ENCODE measurements at places on chromosomes 11 and 22.

DNA sequence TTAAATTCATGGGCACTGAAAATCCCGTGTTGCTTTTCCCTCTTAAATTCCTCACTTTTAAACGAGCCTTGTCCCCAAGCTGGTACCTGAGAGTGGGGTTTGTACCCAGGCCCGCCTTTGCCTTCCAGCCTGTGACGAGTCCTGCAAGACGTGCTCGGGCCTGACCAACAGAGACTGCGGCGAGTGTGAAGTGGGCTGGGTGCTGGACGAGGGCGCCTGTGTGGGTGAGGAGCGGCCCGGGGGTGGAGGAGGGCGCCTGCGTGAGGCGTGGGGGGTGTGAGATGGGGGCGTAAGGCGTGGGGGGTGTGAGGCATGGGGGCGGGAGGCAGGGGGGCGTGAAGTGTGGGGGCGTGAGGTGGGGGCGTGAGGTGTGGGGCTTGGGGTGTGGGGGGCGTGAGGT, 4.0 kb downstream of the CRELD2 start:
- DNase-seq = no peak

- peak; percentile 52 for DNase-seq
Observed at GRCh38 chr11:72240461-72241290, 3.3 kb downstream of the PHOX2A start.

DNA sequence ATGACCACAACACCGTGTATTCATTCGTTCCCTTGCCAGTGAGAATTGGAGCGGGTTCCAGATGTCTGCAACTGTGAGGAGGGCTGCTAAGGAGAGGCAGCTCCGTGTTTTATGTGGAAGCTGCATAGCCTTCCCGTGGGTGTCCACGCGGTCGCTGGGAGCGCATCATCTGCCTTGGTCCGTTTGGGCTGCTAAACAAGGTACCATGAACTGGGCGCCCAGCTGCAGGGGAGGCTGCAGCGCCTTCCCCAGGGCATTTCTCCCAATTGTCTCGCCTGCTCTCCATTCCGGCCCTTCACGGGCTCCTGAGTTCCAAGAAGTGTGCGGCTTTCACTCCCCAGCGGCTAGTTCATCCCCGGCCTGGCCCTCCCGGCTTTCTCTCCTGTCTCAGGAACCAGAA, 1446.4 kb downstream of the TBC1D22A start:
- DNase-seq = no peak

DNA sequence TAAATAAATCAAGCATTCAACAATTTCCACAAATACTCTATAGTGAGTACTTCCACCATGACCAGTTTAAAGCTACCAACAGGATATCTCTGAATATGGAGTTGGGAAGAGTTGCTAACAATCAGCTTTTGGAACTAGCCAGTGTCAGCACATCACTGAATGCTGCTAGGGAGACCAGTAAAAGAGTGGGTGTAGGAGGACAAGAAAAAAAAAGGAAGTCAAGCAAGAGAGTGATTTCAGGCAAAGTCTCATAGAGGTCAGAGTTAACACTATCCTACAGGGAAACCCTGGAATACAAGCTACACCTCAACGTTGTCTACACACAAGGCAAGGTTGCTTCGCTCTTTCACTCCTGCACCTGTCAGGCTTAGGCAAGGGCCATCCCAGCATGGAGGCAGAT, 24.2 kb downstream of the EIF3F start:
- DNase-seq = no peak

DNA sequence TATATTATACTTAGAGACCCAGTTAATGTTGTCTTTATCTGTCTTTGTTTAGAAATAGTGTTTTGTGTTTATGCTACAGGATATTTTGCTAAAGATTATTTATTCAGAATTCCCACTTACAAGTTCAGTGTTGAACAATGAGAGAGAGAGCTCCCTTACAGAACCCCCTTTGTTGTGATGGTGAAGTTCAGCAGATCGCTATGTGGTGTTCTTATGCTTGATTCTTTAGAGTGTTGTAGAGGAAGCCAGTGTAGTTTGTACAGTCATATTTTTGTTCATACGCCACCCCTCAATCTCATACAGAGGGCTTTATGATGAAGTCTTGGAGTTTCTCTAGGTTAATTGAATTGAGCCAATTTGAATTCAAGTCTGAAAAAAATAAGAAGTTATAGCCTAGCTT, 150.2 kb downstream of the TMEM135 start:
- no peak for DNase-seq

- DNase-seq = no peak
Observed at GRCh38 chr11:67272327-67273259, 6.3 kb downstream of the GRK2 start.

- DNase-seq = no peak
Observed at GRCh38 chr11:123454060-123454651, 24.1 kb downstream of the GRAMD1B start.

DNA sequence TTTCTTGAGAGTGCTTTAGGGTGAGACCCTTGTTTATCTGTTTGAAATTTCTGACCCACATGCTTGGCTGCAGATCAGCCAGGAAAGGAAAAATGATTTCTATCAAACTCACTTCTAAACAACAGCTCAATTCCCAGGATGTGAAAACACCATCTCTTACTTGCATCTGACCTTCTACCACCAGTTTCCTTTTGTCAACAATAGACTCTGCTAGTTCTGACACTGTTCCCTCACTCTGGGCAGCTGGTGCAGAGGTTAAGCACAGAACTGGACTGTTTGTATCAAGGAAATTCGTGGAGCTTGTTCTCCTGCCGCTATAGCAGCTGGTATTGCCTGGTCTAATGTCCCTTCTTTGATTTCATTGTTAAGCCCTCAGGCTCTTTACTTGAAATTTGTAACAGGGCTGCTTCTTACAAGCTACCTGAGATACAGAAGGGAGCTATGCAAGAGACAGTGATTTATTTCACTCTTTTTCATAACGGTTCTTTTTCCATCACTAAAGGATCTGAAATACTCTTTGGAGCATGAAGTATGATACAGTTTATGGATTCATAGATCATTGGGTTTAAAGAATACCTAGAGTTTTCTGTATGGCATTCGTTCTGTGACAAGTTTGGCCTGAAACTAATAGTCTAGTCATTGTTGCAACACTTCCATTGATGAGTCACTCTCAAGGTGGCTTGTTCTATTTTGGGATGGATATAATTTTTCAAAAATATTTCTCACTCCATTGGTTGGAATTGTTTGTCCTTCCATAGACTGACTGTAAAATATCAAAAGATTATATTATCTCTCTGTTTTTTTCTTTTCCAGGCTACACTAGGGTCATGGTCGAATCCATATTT, 178.2 kb upstream of the ZC3H12C start:
- no peak for DNase-seq

GRCh38 chr11:66858186-66858938, 1.5 kb downstream of the LRFN4 start:
- no peak for DNase-seq

DNA sequence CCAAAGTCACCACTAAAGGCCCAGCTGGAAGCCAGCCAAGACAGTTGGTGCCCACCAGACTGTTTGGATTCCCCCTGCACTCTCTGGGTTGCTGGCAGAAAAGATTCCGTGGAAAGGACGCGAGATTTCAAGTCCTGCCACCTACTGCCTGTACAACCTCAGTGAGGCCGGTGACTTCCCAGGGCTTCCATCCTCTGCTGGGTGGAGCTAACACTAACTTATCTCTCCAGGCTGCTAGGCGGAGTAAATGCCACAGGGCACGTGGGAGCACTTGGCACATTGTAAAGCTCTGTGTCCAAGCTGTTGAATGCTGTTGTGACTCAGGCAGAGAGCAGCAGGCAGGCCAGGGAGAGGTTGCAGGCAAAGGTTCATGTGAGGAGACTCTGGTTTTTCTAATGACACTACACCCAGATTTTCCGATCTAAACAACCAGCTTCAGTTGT, 50.9 kb upstream of the CDON start:
- DNase-seq = peak; percentile 91

- no peak for DNase-seq
Observed at GRCh38 chr11:2584812-2585565, 114.8 kb downstream of the KCNQ1OT1 start.

GRCh38 chr11:111327908-111328624, 29.7 kb downstream of the POU2AF3 start:
- peak; percentile 21 for DNase-seq

DNA sequence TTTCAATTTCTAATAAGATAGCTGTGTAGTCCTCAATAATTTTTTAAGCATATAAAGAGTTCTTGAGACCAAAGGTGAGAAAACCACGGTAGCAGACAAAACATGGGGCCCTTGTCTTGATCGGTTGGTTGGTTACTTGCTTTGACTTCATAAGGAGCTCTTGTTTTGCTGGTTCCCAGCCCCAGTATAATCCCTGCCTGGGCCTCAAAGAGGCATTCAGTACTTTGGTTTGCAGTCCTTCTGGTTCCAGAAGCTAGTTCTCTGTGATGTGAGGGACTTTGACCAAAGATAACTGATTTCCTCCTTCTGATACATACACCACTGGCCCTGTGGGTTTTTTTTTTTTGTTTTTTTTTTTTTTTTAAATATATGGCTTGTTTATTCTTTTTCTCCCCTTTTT, 17.1 kb downstream of the MARK2 start:
- DNase-seq = no peak

- DNase-seq = no peak
Observed at GRCh38 chr11:116175707-116176106, 597.1 kb downstream of the BUD13 start.

DNA sequence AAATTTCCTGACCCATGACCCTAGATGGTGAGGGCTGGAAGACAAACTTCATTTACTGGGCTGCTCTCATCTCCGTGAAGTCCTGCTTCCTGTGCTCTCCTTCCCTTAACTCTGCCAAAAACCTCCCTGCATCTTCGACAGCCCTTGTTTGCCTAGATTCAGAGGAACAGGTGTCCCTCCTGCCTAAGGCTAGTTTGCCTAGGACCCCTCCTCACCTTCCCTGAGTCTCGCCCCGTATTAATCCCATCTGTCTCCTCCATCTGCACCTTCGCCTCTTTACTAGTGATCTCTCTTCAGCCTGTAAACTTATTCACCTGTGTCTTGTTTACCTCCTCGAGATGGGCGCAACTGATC, 33.1 kb downstream of the EIF3F start:
- no peak for DNase-seq

GRCh38 chr22:50184004-50184901, 1.5 kb upstream of the TRABD start:
- DNase-seq = peak; percentile 78

- no peak for DNase-seq
Observed at GRCh38 chr11:104668797-104669463, 229.3 kb downstream of the CASP12 start.

DNA sequence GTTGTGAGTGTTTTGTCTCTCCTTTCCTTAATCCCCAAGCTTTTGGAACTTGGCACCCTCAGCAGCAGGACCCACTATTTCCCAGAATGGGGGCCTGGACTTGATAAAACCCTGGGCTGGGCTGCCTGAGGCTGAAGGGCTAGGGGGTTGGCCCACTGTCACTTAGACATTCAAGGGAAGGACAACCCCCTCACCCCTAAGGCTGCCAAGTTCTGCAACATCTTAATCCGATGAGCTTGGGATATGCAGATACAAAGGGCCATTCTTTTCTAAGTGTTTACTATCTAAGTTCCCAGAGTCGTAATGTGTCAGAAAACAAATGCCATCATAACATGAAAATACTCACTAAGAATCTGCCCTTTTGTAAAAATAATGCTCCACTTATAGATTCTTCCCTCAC, 42.9 kb downstream of the IRAG1 start:
- no peak for DNase-seq

- DNase-seq = no peak
Observed at GRCh38 chr11:17434108-17434507, 42.5 kb downstream of the ABCC8 start.

DNA sequence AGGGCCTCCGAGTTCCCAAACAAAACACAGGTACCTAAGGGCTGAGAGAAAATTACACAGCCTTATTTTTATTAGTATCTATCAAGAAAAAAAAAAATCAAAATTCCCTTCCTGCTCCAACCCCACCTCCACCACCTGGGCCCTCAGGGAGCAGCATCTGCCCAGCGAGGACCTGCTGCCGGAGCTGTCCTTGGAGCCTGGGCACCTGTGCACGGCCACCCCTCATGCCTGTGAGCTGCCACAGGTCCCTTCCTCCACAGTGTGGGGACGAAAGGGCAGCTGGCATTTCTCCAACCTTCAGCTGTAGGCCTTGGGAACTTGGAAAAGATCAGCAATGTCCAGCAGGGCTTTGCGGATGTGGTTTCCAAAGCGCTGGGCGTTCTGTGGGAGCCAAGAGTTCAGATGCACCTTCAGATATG, 6.3 kb upstream of the SYCE3 start:
- DNase-seq = no peak

GRCh38 chr11:57648801-57649735, 644 bp downstream of the YPEL4 start:
- peak; percentile 60 for DNase-seq

GRCh38 chr22:44063462-44064371, 39.6 kb downstream of the PARVB start:
- no peak for DNase-seq

DNA sequence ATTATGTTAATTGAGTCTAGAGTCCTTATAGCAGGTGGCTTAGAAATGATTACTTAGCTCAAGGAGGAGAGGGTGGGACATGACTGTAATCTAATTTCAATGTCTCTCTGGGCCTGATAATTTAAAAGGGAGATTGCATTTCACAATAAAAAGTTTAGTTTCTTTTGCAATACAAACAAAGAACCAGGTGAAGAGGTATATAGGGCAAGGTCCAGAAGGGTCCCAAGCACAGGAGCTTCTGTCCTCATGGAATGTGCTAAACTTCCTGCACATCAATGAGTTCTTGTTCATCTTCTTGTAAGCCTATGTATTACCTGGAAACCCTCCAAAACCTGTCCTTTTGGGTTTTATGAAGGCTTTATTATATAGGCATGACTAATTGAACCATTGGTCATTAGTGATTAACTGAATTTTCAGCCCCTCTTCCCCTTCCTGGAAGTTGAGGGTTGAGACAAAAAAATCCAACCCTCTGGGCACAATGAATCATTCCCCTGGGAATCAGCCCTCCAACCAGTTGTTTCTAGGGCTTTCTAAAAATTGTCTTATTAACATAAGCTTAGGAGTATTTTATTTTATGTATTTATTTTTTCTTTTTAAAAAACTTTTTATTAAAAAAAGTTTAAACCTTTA, 37.6 kb downstream of the MS4A2 start:
- DNase-seq = no peak

- DNase-seq = no peak
Observed at GRCh38 chr11:105577641-105578040, 32.2 kb upstream of the GRIA4 start.
